ENCODE measurements at places on chromosomes 5 and 9.

GRCh38 chr5:3075309-3075708 is 323.8 kb upstream of the IRX2 start:
- no peak for DNase-seq

DNA sequence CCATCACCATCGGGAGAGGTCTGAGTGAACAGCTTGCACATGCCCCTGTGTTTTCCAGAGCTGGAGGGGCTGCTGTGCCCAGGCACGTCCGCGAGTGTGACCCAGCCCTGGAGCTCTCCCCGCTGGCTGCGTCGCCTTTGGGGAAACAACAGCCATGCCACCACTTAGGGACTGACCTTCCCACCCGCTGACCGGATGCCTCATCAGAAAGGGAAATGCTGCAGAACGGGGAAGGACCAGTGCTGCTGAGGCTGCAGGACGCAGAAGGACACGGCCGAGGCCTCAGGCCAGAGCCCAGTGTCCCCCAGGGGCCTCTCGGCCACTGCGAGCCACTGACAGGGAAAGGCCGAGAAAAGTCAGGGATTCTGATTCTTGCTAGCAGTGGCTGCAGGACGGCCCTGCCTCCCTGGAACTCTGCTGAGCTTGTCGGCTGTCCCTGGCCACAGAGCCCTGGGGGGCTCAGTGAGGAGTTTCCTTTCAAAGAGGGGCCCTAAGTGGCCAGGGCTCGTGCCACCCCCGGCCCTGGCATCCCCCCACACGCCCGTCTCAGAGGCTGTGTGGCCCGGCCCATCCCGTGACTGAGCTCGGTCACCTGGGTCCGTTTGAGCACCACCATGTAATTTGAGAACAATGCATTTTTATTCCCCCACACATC is 130.8 kb downstream of the ZNF354C start:
- DNase-seq = peak; percentile 63

DNA sequence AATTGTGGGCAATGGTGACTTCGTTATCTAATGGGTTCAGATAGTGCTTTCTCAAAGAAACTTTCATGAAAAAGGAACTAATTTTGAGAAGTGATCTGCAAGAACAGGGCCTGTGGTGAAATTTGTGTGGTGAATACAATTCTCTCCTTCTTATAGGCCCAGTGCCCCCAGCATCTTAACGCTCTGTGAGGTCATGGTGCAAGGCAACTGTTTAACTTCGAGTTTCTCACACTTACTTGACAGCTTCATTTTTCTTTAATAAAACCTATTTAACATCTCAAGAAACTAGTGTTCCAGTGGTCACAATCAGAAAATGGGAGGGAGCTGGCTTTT is 69.2 kb downstream of the FAM114A2 start:
- no peak for DNase-seq

DNA sequence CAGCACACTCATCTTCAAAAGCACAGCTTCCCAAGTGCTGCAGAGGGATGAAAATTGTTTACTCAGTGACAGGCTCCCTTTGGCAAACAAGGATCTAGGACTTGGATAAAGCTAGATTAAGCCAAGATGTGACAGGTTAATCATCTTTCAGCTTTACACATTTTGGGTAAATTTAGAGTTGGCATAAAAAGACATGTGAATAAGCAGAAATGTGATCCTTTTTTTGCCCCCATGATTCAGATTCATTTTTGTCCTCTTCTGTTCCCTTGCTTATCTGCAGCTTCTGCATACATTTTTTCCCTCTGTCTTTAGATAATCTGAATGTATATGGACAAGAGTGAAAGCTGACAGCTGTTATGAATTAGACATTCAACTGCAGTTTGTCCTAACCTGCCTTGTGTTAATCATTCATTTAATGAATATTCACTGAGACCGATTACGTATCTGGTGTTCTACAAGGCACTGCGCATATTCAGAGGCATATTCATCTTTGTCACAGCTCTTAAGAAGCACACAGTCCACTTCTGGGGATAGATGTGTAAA is 19.6 kb downstream of the ADAMTSL1 start:
- no peak for DNase-seq

- no peak for DNase-seq
Observed at GRCh38 chr9:81393985-81394811, 295.1 kb downstream of the TLE1 start.

GRCh38 chr5:132549576-132549975 is 6.3 kb upstream of the IL5 start:
- no peak for DNase-seq

DNA sequence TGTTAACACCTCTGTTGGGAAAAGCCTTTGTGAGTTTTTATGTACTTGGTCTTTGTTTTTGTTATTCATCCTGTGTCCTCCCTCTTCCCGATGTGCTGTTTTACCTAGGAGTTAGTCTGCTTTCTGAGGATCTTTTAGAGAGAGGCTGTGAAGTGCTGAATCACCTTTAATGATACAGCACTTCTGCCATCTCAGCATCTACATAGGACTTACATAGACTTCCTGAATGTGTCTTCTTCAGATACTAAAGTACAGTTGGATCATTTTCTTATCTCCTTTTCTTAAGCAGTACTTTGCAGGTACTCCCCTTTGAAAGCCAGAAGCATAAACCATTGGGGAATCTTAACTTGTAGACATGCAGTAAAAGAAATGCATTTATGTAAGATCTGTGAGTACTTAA is 31.5 kb downstream of the OTULIN start:
- DNase-seq = no peak

DNA sequence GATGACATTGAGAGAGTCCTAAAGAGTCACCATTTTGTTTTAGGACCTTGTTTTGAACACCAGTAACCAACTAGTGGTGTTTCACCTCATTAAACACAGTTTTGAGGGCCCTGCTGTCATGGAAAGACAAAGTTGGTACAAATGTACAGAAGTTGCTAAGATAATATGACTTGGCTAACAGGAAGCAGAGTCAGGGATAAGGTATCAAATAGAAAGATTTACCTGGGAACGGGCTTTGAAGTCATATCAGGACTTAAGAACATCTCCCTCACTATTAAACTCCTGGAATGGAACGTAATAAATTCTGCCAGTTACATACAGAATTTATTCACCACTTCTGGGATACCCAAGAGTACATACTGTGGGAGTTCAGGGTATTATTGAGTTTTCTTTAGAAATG is 115.6 kb downstream of the SNCAIP start:
- no peak for DNase-seq

GRCh38 chr5:108379722-108380530 is 2.0 kb downstream of the FBXL17 start:
- no peak for DNase-seq

DNA sequence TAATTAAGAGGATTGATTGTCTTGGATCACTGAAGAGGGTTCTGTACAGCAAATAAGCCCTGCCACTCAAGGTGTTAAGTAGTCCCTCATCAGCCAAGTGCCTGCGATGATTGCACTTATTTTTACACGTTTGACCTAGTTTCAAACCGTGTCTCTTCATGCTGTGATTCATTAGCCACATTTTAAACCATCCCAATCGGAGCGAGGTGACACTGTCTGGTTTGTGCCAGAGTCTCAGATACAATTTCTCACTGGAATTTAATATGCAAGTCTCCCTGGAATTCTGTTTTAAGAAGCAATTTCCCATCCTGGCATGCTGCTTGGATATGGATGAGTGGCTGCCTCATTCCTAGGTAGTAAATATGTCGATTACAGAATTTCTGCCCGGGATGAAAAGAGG is 1.6 kb downstream of the INSYN2B start:
- no peak for DNase-seq

- DNase-seq = no peak
Observed at GRCh38 chr5:150448334-150448733, 1.2 kb downstream of the RPS14 start.

DNA sequence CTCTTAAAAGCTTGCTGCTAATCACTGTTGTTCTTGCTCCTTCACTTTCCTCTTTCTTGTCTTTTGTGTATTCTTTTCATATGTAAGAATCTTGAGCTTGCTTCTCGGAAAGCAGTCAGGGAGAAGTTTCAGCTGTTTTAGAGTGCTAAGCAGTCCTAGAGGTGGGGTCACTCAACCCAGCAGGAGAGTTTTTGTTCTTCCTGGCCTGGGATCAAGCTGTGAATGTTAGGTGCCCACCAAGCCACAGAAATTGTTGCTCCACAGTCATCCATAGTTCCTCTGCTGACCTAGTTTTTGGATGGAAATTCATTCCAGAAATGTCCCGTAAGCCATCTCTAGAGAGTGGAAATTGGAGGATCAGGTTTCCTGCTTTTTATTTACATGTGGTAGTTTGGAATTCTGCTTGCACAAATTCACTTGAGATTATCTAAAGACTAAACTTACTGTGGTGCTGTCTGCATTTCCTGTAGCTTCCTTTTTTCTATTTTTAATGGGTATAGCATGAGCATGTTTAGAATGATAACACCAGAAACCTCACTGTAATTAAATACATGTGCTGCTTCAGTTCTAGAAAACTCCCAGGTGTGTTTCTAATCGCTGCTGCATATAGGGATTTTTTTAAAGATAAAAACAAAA is 108.7 kb downstream of the MAST4 start:
- no peak for DNase-seq

- DNase-seq = no peak
Observed at GRCh38 chr5:151492729-151493128, 45.3 kb downstream of the SLC36A1 start.

- no peak for DNase-seq
Observed at GRCh38 chr5:121121786-121122185, 657.7 kb downstream of the PRR16 start.

DNA sequence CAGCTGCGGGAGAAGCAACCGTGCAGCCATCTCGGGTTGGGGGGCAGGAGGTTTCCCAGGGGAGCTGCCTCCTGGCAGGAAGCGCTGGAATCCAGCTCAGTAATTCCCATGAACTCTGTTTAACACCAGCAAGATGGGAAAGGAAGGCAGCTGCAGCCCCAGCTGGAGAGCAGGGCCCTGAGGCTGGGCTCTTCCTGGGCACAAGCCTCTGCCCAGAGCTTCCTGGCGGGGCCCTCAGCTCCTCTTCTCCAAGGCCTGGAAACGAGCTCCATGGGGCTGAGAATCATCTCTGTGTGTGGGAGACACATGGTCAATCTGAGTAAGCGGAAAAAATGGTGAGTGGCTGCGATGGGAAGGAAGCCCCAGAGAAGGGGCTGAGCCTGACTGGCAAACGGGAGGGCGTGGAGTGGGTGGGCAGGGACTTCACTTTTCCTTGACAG is 6.3 kb downstream of the MRPL36 start:
- DNase-seq = peak; percentile 7

DNA sequence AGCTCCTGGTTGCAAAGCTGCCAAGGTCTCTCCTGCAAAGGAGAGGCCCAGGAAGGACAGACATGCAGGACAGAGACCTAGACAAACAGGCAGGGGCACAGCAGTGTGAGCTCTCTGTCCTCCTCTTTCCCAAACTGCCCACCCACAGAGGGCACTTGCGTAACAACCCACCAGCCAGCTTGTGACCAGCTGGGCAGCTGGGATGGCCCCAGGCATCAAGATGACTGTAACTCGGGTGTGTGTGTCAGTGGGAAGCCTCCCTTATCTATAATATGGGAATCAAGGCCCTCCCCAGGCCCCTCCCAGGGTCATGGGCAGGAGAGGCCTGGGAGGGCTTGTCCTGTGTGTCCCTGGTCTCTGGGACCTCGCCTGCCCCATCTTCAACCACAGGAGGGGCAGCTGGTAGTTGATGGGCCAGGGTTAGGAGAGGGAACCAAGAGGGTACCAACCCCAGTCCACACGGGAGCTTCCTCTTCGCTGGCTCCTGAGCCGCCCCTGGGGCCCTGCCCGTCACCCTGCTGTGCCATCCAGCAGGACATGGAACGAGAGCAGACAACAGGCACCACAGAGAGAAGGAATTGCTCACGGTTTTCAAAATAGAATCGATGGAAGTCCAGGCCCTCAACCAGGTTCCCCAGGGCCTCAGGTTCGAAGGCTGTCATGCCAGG is 37.9 kb downstream of the SLC6A7 start:
- no peak for DNase-seq

GRCh38 chr9:127776195-127776923 is 2.1 kb downstream of the SH2D3C start:
- DNase-seq = no peak

DNA sequence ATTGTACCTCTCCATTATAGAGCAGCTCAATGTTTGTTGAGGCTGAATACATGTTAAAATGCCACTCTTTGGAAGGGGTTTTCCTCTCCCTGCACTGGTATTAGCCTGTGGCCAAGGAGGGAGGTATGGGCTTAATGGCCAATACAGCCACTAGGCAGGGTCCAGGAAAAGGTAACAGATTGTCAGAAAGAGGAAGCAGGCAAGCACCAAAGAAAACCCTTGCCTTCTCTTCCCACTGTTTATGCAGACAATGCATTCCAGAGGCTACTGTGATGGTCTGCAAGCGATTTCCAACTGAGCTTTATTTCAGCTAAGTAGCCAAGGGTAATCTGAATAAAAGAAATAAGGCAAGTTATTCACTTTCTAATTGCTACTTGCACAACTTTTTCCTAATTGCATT is 95.3 kb upstream of the SLC27A6 start:
- DNase-seq = no peak

DNA sequence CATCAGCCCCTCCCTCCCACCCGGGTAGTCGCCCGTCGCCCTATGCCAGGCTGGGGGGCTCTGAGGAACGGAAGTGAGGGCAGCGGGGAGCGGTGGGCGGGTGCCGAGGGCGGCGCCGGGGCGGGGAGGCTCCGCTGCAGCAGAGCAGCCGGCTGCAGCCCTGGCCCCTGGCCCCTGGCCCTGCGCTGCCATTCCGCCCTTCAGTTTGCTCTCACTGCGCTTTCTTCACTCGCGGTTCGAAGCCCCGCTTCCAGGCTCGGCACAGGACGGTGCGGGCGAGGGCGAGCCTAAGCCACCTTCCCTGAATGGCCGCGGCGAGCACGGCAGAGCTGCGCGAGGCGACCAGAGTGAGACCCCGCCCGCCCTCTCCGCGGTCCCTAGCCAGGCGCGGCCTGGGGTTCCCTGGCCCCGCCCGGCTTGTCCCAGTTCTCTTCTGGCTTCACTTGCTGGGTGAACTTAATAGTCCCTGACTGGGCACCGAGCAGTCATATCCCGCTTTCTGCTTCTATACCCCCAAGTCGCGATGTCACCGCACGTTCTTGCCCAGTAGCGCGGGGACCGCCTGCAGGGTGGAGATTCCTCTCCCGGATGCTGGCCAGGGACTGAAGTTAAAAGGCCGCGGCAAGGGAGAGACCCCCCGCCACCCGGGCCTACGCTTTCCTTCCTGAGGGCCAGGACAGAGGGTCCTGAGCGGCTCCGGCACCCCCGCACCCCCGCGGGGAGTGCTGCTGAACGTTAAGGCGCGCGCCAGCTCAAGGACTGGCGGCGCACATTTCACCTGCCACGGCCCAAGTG is 623 bp upstream of the TRIM36 start:
- DNase-seq = no peak

GRCh38 chr5:56070851-56071465 is 76.2 kb upstream of the IL6ST start:
- DNase-seq = no peak

DNA sequence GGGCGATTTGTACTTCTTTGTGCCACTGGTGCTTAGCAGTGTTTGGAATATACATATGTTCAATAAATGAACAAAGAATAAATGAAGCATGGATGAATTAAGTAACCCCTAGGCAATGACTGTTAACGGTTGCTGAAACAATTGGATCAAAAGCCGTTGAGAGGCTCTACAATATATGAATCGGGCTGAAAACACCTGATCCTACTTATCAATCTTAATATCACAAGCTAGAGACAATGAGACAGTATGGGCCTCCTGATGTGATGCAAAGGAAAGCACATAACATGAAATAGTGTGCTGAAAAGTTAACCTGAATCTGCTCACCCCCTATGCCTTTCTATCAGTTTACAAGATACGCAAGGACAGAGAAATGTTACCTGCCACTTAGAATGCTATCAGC is 410.3 kb upstream of the RGMB start:
- DNase-seq = no peak

GRCh38 chr5:59542851-59543820 is 350.4 kb downstream of the PDE4D start:
- peak; percentile 89 for DNase-seq
